ENCODE measurements at places on chromosomes 6 and 20. TPM values are rescaled to one million over a fixed set of nuclear protein-coding genes. Genes with fewer than 3 reads are reported as not detected.

The AURKA gene
- 103 TPM for total RNA-seq

The SLC16A10 gene
- 14.9 TPM for total RNA-seq

- DNase-seq: no peak
These were observed 886 bp downstream of the SDCBP2 start for GRCh38 chr20:1327827-1328679.

DNA sequence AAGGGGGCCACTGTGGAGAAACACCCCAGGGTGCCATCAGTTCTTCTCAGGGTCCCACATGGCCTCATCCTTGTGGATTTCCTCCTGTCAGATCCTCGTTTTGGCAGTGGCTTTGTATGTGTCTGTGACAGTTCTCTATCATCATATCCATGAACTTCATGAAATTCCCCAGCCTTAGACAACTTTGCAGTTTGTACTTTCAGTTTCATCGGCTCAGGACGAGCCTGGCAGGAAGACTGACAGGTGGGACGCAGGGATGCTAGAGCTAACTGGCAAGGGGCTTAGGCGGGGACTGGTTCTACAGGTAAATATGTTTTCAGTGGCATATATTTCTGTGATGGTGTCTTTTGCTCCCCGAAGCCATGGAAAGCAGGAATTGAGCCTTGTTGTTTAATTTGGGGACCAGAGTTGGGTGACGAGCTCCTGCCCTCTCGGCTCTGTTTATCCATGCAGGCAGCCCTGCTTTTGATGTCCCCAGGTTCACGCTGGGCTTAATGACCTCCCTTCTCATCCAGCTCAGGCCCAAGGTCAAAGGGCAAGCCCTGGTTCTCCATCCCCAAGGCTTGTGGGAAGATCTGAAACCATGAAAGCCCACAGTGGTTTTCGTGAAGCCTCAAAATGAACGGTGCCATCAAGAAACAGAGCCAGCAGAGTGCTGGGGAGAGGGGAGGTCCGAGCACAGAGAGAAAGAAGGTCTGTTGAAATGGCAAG lies 11.2 kb downstream of the SDCBP2 start:
- DNase-seq: no peak

DNA sequence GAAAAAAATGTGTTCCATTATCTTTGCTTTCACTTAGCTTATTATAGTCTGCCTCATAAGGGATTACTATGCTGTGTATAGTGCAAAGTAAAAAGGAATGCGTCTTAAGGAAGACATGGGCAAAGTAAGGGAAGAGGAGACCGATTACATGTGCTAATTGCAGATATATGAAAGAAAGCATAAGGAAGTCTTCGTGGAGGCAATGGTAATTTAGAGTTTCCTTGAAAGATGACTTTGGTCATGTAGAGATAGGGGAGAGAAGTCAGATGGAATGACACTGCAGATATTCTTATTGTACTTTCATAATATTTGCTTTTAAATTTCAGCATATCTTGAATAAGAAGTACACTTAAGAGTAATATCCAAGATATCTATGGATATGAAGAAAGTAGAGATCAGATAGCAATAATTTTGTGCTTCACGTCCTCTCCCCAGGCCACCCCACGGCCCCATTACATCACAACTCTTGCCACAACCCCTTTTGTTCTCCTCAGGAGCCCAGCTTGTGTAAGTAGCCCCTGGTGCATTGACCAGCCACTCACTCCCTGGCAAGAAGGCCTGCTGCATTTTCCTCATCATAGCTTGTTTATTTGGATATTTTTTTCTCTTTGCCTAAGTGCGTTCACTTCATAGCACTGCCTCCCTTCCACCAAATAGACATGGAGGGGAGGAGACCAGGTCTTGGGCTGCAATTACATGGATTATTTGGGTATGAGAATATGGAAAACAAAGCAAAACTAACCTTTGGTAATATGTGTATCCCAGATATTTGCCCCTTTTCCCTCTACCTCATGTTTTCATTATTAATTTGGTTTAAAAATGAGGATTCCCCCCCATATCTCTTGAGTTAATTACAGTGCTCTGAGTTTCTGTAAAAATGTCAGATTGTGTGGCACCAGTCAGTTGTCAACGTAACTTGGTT lies 30.7 kb upstream of the COL10A1 start:
- DNase-seq: no peak
